Mesendoderm (in vitro differentiated cells): ENCODE measurements at places on chromosomes 7 and 10.

- H3K4me3 ChIP-seq = no peak overlapping the region
- H3K27me3 ChIP-seq = no peaks in the 10 kb centered on the region
- DNase-seq = no peak
- H3K4me1 ChIP-seq = no peaks in the 10 kb centered on the region
- H3K36me3 ChIP-seq = no peaks in the 10 kb centered on the region
Measured at GRCh38 chr7:63900394-63901203, 98.0 kb upstream of the ZNF722 start.

GRCh38 chr10:73439055-73439454, 5.7 kb upstream of the MSS51 start:
- no peak overlapping the region for H3K27ac ChIP-seq
- H3K4me3 ChIP-seq = no peak overlapping the region
- no peaks in the 10 kb centered on the region for H3K36me3 ChIP-seq
- DNase-seq = no peak
- no peaks in the 10 kb centered on the region for H3K27me3 ChIP-seq

DNA sequence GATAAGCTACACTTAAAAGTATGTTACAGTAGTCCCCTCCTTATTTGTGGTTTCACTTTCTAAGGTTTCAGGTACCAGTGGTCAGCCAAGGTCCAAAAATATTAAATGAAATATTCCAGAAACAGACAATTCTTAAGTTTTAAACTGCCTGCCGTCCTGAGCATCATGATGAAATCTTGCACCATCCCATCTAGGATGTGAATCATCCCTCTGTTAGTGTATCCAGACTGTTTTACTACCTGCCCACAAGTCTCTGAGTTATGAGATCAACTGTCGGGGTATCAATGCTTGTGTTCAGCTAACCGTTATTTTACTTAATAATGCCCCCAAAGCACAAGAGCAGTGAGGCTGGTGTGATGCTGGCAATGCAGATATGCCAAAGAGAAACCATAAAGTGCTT, 11.4 kb downstream of the KDM7A start:
- peaks cover 3% of the 10 kb centered on the region for H3K4me1 ChIP-seq
- no peak overlapping the region for H3K27ac ChIP-seq
- peak; percentile 69 for DNase-seq

- H3K27ac ChIP-seq = peak overlapping the region; percentile 45
- peak overlapping the region; percentile 93 for H3K4me3 ChIP-seq
- H3K27me3 ChIP-seq = no peaks in the 10 kb centered on the region
- peaks cover 3% of the 10 kb centered on the region for H3K4me1 ChIP-seq
- no peaks in the 10 kb centered on the region for H3K36me3 ChIP-seq
Measured at GRCh38 chr10:45001381-45002148, 842 bp downstream of the ZNF22 start.

GRCh38 chr7:27585781-27586447, 76.8 kb downstream of the HIBADH start:
- no peak overlapping the region for H3K27ac ChIP-seq
- no peaks in the 10 kb centered on the region for H3K27me3 ChIP-seq
- peaks cover 5% of the 10 kb centered on the region for H3K4me1 ChIP-seq
- no peak overlapping the region for H3K4me3 ChIP-seq

DNA sequence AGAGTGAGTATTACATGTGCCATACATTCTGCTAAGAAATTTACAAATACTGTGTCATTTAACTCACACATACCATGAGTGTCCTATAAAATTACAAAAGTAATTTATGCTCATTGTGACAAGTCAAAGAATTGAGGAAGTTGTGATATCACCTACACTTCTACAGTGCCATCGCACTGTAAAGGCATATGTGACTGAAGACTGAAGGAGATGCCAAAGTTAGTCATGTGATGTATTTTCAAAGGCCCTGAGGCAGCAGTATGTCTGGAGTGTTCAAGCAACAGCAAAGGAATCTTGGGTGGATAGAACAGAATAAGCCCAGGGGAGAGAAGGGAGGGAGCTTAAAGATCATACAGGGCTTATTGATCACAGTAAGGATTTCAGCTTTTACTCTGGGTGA, 176.8 kb downstream of the WNT2 start:
- no peak for DNase-seq
- no peaks in the 10 kb centered on the region for H3K36me3 ChIP-seq
- H3K27me3 ChIP-seq = no peaks in the 10 kb centered on the region
- no peak overlapping the region for H3K4me3 ChIP-seq
- no peak overlapping the region for H3K27ac ChIP-seq

- no peaks in the 10 kb centered on the region for H3K36me3 ChIP-seq
- no peak overlapping the region for H3K27ac ChIP-seq
- H3K4me1 ChIP-seq = no peaks in the 10 kb centered on the region
- H3K4me3 ChIP-seq = no peak overlapping the region
- no peaks in the 10 kb centered on the region for H3K27me3 ChIP-seq
- no peak for DNase-seq
Measured at GRCh38 chr10:86190291-86190690, 176.3 kb downstream of the GRID1 start.

GRCh38 chr7:101630591-101630990, 1.5 kb upstream of the MYL10 start:
- H3K27me3 ChIP-seq = no peaks in the 10 kb centered on the region
- H3K4me3 ChIP-seq = no peak overlapping the region
- peak; percentile 37 for DNase-seq
- H3K27ac ChIP-seq = peak overlapping the region; percentile 16

GRCh38 chr7:49333180-49333881, 409.0 kb downstream of the CDC14C start:
- H3K27me3 ChIP-seq = no peaks in the 10 kb centered on the region
- DNase-seq = no peak
- no peak overlapping the region for H3K4me3 ChIP-seq
- H3K27ac ChIP-seq = no peak overlapping the region
- no peaks in the 10 kb centered on the region for H3K36me3 ChIP-seq

DNA sequence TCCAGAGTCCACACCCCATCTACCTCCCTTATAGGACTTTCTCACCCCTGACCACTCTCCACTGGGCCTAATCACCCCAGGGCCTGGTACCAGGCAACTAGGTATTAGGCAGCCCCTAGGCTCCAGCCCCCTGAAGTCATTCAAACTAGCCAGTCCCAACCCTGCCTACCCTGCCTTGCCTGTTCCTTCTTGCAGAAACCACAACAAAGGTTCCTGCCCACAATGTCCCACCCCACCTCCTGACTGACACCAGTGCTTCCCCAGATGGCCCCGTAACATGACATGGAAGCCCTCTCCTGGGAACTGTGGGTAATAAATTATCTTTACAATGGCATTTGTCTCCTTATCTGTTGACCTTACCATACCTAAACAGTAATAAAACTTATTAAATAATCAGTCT, 100.6 kb upstream of the PDE1C start:
- no peak for DNase-seq
- H3K36me3 ChIP-seq = no peaks in the 10 kb centered on the region
- no peaks in the 10 kb centered on the region for H3K27me3 ChIP-seq

DNA sequence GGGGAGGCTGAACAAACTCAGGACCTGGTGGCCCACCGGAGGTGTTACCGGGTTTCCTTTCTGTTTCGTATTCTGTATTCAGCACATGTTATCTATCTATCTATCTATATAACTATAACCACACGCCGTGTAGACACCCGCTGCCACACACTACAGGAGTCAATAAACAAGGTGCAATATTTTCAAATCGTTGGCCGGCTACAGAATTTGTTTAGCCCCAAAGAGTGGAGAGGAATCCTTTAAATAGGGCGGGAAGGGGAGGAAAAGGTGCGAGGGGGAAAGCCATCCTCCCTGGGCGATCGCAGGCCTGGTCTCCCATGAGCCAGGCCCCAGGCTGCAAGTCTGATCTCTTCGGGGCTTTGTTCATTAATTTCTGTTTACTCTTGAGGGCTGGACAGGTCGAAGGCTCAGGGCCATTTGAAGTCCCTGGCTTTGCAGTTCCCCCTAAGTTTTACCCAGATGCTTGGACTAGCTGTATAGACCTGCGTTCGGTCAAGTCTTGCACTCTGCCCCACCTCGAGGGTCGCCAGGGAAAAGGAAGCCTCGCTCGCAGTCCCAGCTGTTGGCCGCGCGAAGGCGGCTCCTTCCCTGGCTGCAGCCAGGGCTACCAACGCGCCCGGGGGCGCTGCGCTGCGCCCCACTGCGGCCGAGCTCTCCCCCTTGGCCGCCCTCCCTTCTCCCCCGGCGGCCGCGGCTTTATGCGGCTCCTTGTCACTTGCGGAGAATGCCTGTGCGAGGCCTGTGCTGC, 3.8 kb downstream of the NKX2-3 start:
- H3K27ac ChIP-seq = no peak overlapping the region
- DNase-seq = peak; percentile 68
- H3K36me3 ChIP-seq = no peaks in the 10 kb centered on the region
- peaks cover 89% of the 10 kb centered on the region for H3K27me3 ChIP-seq
- H3K4me3 ChIP-seq = no peak overlapping the region

- DNase-seq = no peak
- H3K27ac ChIP-seq = no peak overlapping the region
- peak overlapping the region; percentile 43 for H3K4me3 ChIP-seq
- peaks cover 53% of the 10 kb centered on the region for H3K27me3 ChIP-seq
- H3K36me3 ChIP-seq = peaks cover 5% of the 10 kb centered on the region
Measured at GRCh38 chr10:93072713-93073538, 767 bp upstream of the CYP26A1 start.

DNA sequence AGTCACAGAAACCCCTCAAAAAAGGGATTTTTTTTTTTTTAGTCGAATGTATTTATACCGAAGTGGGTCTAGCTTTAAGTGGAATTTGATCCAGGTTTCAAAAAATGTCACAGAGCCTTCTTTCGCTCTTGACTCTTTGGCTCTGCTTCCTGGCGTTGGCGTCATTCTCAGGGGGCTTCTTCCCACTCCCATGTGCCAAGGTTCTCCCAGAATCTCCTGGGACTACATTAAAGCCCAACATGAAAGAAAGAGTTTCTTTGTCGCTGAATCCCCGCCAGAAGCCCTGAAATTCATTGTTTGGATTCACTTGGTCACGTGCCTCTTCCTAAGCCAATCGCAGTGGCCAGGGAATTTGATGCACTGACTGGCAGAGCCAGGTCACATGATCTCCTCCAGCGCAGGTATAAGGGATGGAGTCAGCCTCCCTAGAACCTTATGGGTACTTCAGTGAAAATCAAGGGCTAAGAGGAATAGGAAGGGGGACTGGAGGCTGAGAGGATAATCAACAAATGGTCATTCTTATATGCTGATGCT, 101.2 kb downstream of the RPS24 start:
- no peaks in the 10 kb centered on the region for H3K27me3 ChIP-seq
- no peaks in the 10 kb centered on the region for H3K4me1 ChIP-seq
- no peak overlapping the region for H3K4me3 ChIP-seq
- H3K27ac ChIP-seq = no peak overlapping the region

DNA sequence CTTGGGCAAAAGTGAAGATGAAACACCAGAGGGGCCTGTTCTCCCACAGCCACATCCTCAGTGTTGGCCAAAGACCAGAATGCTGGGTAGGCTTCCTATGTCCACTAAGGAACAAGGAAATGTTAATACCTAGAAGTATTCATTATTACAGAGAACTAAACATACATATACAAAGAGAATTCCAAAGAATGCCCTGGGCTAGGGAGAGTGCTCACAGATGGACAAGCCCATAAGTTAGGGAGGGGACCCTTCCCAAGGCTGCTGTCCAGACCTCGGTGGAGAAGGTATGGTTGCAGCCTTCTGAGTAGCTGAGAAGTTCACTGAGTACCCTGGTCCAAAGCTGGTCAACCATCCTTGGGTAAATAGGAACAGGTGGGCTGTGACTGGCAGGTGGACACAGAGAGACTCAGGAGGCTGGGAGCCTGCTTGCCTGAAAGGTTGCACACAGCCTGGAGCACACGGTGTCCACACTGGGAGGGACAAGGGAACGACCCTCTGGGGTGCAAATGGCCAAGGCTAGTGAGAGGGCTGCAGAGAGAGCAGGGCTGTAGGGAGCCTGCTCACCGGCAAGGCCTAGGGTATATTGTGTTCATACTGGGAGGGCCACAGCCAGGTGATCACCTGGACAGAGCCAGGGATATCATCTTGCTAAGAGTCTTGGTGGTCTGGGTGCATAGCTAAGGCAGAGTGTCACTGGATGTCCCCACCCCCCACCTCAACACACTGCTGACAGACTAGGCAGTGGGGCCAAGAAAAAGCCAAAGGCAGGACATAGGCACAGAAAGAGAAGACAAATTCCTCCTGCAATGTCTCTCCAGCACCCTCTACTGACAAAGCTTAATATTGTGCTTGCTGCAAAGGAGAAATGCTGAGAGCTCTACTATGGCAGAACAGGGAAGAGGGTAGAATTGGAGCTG, 40.3 kb downstream of the CPVL start:
- DNase-seq = peak; percentile 82
- no peaks in the 10 kb centered on the region for H3K36me3 ChIP-seq
- H3K4me3 ChIP-seq = no peak overlapping the region

- H3K27me3 ChIP-seq = no peaks in the 10 kb centered on the region
- DNase-seq = peak; percentile 46
Measured at GRCh38 chr7:25216837-25217236, 11.4 kb downstream of the NPVF start.

DNA sequence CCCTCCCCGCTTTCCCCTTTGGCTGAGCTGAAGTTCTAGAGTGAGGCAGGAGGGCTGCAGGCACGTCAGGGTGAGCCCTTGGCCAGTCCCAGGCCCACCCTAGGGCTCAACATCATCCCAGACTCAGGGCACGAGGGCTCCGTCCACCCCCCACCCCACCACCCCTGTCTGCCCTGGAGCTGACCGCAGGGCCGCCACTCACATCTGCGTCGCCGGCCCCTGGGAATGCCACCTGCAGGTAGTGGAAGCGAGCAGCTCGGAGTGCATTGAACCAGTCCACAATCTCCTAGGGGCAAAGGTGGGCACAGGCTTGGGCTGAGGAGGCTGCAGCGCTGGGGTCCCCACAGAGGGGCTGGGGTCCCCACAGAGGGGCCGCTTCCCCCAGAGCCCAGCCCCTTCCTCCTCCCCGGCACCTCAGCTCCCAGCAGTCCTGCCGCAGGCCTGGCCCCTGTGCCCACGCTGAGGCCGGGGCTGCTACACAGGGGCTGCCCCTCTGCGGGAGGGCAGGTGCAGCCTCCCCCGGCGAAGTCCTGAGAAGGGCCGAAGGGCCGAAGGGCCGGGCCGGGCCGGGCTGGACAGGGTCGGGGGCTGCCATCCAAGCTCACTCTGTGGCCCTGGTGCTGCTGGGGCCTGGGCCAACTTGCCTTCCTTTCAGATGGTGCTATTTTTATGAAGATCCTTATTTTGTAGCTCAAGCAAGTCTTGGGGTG, 24.1 kb downstream of the GET4 start:
- H3K36me3 ChIP-seq = peaks cover 6% of the 10 kb centered on the region
- no peak for DNase-seq
- no peak overlapping the region for H3K27ac ChIP-seq
- no peaks in the 10 kb centered on the region for H3K27me3 ChIP-seq
- no peak overlapping the region for H3K4me3 ChIP-seq

- no peaks in the 10 kb centered on the region for H3K36me3 ChIP-seq
- no peak overlapping the region for H3K27ac ChIP-seq
- H3K27me3 ChIP-seq = no peaks in the 10 kb centered on the region
- peaks cover 4% of the 10 kb centered on the region for H3K4me1 ChIP-seq
- DNase-seq = no peak
Measured at GRCh38 chr10:62017491-62017870, 116.0 kb downstream of the ARID5B start.

DNA sequence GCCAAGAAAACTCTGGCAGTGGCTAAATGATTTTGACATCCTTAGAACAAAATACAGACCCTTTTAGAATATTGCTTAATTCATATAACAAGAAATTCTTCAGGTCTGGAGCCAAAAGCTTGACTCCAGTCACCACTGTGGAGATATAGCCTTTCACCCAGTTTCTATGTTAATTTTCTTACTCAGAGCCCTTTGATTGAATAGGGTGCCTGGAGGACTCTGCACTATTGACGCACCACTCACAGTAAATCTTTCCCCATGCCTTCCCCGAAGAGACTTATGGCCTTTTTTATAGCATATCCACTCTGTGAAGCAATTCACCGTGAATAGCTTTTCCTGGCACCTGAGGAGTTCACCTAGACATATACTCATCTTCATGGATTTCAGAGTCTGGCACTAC, 613.8 kb downstream of the ZWINT start:
- no peak overlapping the region for H3K4me3 ChIP-seq
- no peaks in the 10 kb centered on the region for H3K36me3 ChIP-seq
- no peak overlapping the region for H3K27ac ChIP-seq
- DNase-seq = no peak
